Stimulated activated CD8-positive, alpha-beta memory T cell treated with anti-CD3 and anti-CD28 coated beads, Interleukin-4, amount 100 ng/mL, for 4 hours (primary cell): ENCODE measurements at places on chromosomes 1 and 21.

DNA sequence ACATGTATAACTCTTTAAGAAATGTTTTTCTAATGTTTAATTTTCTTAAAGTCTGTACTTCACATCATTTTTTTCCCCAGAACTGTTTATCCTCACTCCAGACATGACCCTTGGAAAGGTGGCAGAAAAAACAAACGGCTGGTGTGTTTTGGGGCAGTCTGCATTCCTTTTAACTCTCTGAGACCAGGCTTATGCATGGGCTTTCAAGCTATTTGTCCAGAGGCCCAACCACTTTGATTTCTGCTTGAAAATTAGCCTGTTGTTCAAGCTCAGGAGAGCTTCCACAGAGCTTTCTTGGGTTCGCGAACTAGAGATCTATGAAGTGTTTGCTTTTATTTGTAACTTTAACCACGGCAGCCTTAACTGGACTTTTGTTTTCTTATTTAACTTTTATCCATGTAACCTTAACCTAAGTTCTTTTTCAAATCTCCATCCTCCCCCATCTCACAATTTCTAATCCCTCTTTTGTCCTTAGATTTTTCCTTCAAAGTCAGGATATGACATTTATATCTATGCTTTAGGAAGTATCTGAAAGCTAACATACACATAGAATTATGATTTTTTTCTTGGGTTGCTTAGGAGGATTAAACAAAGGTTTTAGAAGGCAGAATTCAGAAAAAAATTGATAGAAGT lies 111.8 kb downstream of the FGGY start:
- DNase-seq = no peak

- no peak for DNase-seq
Measured at GRCh38 chr21:21175798-21176334, 177.7 kb downstream of the NCAM2 start.

DNA sequence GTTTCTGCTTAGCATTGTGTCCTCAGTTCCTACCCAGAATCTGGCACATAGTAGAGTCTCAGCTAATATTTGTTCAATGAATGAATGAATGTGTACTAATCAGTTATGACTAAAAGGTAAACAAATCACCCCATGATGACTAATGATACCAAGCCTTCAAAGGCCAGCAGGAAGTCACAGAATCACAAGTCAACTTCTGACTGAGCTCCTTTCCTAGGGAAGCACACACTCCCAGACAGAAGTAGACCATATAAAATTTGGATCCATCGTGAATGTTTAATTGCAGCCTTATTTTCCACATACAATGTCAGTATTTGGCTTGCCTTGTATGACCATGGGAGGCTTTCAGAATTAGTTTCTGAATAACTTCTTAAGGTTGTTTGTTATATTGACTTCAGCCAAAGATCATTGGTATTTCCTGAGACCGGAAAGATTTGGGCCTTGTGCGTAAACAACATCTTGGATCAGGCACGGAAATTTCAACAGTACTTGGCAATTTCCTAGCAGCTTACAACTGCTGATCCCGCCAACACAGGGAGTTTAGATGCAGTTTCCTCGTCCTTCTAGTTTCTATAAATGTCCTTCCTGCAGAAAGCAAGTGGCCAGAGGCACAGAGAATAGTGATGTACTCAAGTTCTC lies 185.9 kb upstream of the ATP1B1 start:
- DNase-seq = no peak

- DNase-seq = no peak
Measured at GRCh38 chr1:211632117-211632807, 43.2 kb downstream of the NEK2 start.

GRCh38 chr1:91346824-91347223 lies 57.8 kb downstream of the HFM1 start:
- no peak for DNase-seq

GRCh38 chr1:89298461-89298860 lies 25.8 kb upstream of the GBP5 start:
- DNase-seq = no peak

DNA sequence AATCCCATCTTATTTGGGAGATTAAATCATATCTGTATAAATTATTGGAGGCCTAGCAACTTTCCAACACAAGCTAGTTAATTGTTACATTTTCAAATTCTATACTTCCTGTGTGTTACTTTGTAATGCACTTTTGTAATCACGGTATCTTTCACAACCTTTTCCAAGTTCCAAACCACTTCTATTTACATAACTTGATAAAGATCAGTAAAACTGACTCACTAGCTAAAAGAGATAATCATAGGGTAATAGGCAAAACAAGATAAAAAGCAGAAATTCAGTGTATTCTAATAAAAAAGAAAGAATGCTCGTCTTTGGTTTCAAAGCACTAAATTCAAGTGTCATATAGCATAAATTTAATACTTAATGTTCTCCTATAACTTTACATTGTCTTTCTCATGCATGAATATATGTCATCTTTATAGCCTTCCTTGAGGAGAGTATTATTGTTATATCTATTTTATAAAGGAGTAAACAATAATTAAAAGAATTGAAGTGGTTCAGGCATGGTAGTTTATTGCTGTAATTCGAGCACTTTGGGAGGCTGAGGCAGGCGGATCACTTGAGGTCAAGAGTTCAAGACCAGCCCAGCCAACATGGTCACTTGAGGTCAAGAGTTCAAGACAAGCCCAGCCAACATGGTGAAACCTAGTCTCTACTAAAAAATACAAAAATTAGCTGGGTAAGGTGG lies 66.4 kb downstream of the RGS13 start:
- no peak for DNase-seq

GRCh38 chr1:39713557-39713956 lies 22.3 kb upstream of the HPCAL4 start:
- DNase-seq = no peak

GRCh38 chr1:25688390-25689119 lies 72.0 kb downstream of the MAN1C1 start:
- no peak for DNase-seq

- DNase-seq = no peak
Measured at GRCh38 chr1:158286941-158287346, 2.8 kb upstream of the CD1C start.

GRCh38 chr1:10693497-10694273 lies 102.8 kb downstream of the CASZ1 start:
- peak; percentile 13 for DNase-seq

GRCh38 chr1:62712336-62713243 lies 24.4 kb upstream of the DOCK7 start:
- no peak for DNase-seq

- DNase-seq = no peak
Measured at GRCh38 chr21:30714456-30714855, 4.1 kb downstream of the KRTAP21-3 start.

- DNase-seq = no peak
Measured at GRCh38 chr1:166840309-166841274, 1.3 kb downstream of the POGK start.

GRCh38 chr1:24905355-24905978 lies 24.6 kb downstream of the RUNX3 start:
- DNase-seq = no peak

DNA sequence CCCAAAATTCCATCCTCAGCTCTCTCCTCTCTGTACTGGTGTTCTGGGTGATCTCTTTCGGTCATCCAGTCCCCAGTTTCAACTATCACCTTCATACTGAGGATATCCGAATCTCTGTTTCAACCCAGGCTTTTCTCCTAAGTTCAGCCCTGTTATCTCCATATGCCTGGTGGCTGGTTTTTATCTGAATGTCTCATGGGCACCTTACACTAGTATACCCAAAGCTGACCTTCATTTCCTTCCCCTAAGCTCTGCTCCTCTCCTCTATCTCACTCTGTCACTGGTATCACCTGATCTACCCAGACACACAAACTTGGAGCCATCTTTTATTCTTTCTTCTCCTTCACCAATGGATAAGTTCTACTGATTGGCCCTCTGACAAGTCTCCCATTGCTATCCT lies 53.0 kb downstream of the LRRC71 start:
- DNase-seq = no peak

DNA sequence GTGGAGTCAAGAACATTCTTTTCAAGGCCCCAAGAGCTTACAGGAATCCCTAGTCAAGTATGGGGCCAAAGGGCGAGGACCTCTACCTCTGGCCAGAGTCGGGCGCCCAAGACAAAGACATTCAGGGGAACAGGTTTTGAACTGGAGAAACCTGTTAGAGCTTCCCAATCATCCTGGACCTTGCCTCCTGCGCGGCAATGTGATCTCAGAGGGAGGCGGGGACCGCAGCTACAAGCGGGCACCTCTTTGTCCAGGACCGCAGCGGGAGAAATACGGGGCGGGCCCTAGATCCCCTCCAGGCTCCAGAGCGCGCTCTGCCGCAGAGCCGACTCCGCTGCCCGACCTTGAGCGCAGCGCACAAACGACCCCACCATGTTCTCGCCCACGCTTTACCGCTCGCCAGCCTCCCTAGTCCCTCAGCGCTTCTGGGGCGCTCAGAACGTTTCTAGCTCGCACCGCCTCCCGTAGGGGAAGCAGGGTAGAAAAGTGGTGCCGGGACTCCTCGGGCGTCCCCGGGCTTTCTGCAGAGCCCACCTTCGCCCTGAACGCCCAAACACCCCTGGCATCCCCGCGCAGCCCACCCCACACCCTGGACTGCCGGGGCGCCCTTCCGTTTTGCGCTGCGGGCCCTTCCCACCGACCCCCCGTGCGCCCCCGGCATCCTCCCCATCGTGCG lies 28.1 kb downstream of the RABIF start:
- DNase-seq = peak; percentile 15

- no peak for DNase-seq
Measured at GRCh38 chr1:193079187-193079586, 19.8 kb downstream of the RO60 start.

GRCh38 chr21:31731056-31731856 lies 662 bp downstream of the SCAF4 start:
- peak; percentile 25 for DNase-seq

- DNase-seq = no peak
Measured at GRCh38 chr21:35503671-35504070, 454.6 kb upstream of the RUNX1 start.

DNA sequence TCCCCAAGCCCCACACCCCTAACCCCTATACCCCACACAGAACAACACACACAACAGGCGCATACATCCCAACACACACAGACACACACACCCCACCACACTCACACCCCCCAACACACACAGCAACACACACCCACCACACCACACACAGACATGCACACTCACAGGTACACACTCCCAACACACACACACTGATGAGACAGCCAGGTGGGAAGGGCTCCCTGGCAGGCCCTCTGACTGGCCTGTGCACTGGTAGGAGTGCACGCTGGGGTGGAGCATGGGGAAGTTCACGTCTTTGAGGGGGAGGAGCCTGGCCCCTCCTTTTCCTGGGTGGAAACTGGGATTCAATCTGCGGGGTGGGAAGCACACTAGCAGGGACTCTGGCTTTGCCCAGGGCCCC lies 116.7 kb downstream of the RHOU start:
- no peak for DNase-seq

DNA sequence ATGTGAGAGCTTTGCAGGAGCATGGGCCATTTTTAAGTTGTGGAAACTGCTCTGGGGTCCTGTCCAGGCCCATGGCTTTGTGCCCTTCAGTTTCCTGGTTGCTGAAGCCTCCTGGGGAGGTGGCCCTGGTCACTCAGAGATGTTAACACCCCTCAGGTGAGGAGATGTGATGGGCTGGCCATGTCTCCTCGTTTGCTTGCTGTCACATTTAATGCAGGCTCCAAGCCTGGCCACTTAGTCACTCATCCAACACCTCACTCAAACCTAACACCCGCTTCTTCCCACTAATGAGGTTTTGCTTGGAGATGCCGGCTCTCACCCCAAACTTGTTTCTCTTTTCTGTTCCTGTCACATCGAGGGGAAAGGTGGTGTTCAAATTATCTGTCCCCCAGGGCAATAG lies 192.7 kb downstream of the PTPRU start:
- DNase-seq = no peak

DNA sequence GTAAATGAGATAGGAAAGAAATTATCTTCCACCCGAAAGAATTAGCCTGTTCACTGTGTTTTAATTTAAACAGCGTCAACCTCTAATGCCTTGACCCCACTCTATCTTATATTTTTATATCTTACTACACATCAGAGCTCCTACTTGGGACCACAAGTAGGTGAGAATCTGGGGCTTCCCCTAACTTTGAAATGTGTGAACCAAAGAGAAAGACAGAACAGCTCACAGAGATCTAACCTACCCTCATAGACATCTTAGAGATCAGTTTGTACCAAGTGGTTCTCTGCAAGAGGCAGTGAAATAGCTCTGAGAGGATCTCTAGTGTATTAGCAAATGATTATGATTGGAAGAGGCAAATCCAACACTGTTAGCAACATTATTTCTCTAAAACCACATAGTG lies 31.0 kb upstream of the IFI16 start:
- DNase-seq = no peak
